ENCODE measurements at places on chromosomes 7 and 10.

- no peak for DNase-seq
Measured at GRCh38 chr7:133696056-133696455, 431.1 kb upstream of the LRGUK start.

DNA sequence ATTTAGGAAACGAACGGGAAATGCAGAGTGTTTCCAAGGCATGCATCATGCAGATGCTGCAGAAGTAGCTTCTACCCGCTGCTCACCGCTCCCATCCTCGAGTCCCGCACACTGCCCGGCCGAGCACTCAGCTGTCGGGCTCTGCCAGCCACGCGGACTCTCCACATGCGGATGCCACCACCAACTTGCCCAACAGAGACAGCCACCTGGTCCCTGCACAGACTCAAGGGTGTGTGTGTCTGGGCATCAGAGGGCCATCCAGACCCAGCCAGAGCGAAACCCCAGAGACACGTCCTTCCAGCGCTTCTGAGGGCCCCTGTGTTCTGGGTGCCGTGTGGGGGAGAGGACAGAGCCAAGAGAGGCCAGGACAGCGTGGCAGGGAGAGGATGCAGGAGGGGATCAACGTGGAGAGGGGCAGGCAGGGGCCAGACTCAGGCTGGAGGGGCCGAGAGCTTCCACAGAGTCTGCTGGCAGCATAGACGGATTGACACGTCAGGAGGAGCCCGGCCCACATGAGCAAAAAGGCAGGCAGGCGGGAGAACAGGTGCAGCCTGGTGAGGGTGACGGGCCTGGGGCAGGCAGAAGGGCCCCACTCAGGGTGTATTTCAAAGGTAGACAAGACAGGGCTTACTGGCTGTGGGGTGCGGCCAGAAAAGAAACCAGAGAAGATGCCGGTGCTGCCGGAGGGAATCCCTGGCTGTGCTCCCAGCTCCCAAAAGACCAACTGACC lies 18.3 kb downstream of the GPER1 start:
- DNase-seq, result no peak

- no peak for DNase-seq
Measured at GRCh38 chr10:29714096-29714874, 79.5 kb upstream of the SVIL start.

GRCh38 chr10:65898055-65898454 lies 1027.8 kb upstream of the LRRTM3 start:
- no peak for DNase-seq

- no peak for DNase-seq
Measured at GRCh38 chr7:155717010-155717744, 72.7 kb downstream of the RBM33 start.

GRCh38 chr7:16648551-16648950 lies 2.6 kb downstream of the BZW2 start:
- DNase-seq, result no peak

DNA sequence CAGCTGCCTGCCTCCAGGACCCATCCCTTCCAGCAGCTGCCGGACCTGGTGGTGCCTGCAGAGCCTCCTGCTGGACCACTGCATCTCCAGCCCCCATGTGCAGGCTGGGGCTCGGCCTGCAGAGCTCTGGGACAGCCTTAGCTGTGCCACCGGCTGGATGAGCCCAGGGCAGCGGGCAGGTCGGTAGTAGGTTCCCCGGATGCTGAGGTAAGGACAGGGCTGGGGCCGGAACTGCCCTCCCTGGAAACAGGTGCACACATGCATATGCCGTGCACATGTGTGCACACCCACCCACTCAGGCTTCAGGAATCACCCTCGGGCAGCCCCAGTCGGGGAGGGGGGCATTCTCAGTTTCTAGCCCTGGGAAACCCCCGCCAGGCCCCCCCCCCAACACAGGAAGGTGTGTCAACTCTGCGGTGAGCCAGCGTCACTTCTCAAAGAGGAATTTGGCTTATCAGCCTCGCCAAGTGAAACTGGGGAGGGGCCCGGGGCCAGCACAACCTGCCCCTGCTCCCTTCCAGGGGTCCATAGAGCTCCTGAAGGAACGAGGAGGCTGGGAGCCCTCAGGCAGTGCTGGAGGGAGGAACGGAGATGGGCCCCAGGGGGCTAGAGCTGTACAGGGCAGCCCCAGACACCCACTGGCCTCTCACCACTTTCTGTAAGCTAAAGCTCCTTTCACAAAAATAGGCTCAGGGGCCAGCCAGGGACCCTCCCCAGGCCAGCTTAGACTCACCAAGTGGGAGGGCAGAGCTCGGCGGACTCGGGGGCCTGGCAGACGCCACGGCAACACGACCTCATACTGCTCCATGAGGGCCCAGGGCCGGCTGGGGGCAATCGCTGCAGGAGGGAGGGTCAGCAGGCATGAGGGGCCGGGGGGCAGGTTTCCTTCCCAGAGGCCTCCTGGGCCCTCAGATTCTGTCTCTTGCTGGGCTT lies 1.7 kb downstream of the ADAM8 start:
- peak; percentile 87 for DNase-seq

DNA sequence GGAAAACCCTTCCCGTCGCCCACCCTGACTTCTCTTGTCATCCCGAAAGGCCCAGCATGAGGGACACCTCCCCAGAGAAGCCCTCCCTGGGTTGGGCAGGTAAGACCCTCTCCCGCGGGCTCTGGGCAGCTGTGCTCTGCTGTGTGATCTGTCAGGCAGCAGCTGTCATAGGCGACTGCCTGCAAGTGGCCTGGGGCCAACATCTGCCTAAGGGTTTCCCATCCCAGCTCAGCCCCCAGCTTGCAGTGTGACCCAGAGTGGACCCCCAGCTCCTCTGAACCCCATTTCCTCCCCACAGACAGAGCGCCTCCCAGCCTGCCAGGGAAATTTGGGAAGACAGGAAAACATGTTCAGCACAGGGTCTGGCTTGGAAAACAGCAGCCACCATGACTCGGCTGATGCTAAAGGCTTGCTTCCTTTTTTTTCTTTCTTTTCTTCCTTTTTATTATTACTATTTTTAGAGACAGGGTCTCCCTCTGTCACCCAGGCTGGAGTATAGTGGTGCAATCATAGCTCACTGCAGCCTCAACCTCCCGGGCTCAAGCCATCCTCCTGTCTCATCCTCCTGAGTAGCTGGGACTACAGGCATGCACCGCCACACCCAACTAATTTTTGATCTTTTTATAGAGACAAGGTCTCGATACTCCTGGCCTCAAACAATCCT lies 18.3 kb upstream of the TNRC18 start:
- no peak for DNase-seq

- no peak for DNase-seq
Measured at GRCh38 chr7:32104766-32105165, 34.6 kb upstream of the PDE1C start.

- DNase-seq, result no peak
Measured at GRCh38 chr10:31318382-31318853, 598 bp upstream of the ZEB1 start.

GRCh38 chr7:84548366-84549365 lies 354.1 kb upstream of the SEMA3A start:
- no peak for DNase-seq

GRCh38 chr10:30974773-30975415 lies 56.8 kb downstream of the ZNF438 start:
- no peak for DNase-seq

GRCh38 chr10:7015457-7015856 lies 395.4 kb downstream of the SFMBT2 start:
- no peak for DNase-seq

DNA sequence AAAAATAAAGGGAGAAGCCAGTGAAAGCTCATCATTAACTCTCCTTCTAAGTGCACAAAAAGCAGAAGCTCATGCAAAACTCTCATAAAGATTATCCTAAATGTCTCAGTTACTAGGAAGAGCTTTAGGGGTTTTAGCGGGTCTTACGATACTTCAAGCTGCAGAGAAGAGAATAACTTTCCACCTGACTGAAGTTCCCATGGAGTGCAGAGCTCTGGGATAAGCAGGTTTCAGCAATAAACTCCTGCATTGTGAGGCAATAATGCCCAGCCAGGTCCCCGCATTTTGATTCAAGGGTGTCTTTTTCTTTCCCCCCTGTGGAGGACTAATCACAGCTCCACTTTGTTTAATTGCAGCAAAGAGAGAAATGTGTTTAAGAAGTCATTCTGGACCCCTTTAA lies 241.9 kb upstream of the SP8 start:
- DNase-seq, result no peak

- DNase-seq, result no peak
Measured at GRCh38 chr7:6546498-6547251, 4.6 kb downstream of the GRID2IP start.

GRCh38 chr7:156932006-156932405 lies 17.5 kb upstream of the NOM1 start:
- DNase-seq, result no peak

GRCh38 chr7:85186521-85187241 lies at the start of gene SEMA3D:
SEMA3D (minus strand) TSS chr7:85187056; CDS start chr7:85121891, 65,165 bp downstream.
- DNase-seq, result peak; percentile 54

GRCh38 chr7:130881799-130882141 lies 147.8 kb upstream of the KLF14 start:
- no peak for DNase-seq

- no peak for DNase-seq
Measured at GRCh38 chr10:52517012-52517411, 202.9 kb downstream of the DKK1 start.

GRCh38 chr10:31188792-31189406 lies 130.1 kb upstream of the ZEB1 start:
- no peak for DNase-seq

DNA sequence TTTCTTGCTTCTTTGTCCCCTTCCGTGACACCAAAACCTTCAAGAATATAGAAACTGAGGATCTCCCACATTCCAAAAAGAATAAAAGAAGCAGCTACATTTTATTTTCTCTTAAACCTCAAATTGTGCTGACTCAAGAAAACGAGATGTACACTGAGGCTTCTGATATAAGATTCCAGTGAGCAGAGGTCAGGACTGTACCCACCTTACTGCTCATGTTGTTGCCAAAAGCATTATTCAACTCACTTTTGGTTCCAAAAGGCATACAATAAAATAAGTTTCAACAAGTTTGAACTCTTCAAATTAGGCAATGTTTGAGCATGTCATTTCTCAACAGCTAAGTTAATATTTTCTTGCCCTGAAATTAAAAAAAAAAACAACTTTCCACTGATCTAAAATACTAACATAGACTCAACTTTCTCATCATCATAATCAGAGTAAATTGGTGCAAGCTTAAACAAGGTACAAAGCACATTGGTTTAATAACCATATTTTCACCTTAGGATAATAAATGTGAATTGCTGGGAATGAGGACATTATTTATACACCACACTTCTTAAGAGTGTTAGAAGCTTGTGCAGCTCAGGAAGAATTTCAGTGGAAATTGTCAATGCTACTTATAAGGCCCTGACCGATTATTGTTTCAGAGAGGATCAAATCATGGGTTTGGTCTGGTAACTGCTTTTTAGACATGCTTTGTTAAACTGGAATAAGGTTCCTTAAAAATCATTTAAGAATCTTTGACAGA lies 629.0 kb upstream of the IGFBP3 start:
- no peak for DNase-seq

All from CD4-positive, alpha-beta T cell treated with Interleukin-15 for 1 hour (primary cell).